ENCODE measurements at places on chromosomes 5 and 9.

DNA sequence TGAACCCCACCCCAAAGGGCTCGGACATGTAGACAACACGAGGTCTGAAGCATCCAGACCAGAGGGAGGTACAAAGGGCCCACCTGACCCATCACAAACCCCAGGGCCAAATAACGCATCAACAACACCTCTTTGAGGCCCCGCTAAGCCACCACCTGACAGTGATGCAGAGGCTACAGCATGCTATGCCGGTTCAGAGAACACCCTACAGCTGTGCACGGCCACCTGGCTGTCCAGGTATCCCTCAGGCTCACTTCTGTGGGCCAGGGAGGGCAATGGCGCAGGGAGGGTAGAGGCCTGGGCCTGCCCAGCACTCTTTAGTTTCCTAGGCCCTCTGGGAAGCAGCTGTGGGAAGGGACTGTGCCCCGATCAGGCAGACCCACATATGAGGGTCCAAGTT is 190.1 kb downstream of the CDK5RAP2 start:
- DNase-seq, result no peak

DNA sequence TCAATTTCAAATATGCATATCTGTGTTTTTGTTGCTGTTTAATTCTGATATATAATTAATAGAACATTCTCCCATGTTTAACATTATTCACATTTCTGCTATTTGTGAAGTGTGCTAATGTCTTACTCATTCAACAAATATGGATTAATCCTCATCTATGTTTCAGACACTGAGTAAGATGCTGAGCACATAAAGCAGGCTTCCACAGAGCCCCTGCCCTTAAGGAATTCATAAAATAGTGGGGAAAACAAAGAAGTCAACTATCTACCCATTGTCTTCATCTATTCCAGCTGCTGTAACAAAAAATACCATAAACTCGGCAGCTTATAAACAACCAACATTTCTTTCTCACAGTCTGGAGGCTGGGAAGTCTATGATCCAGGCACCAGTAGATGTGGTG is 333.3 kb downstream of the SEMA5A start:
- no peak for DNase-seq

GRCh38 chr5:176768174-176768970 is 42.0 kb upstream of the UNC5A start:
- no peak for DNase-seq

GRCh38 chr9:89491694-89492093 is 6.2 kb downstream of the SEMA4D start:
- no peak for DNase-seq

- DNase-seq, result no peak
Measured at GRCh38 chr5:76404223-76405211, 1.4 kb downstream of the IQGAP2 start.

DNA sequence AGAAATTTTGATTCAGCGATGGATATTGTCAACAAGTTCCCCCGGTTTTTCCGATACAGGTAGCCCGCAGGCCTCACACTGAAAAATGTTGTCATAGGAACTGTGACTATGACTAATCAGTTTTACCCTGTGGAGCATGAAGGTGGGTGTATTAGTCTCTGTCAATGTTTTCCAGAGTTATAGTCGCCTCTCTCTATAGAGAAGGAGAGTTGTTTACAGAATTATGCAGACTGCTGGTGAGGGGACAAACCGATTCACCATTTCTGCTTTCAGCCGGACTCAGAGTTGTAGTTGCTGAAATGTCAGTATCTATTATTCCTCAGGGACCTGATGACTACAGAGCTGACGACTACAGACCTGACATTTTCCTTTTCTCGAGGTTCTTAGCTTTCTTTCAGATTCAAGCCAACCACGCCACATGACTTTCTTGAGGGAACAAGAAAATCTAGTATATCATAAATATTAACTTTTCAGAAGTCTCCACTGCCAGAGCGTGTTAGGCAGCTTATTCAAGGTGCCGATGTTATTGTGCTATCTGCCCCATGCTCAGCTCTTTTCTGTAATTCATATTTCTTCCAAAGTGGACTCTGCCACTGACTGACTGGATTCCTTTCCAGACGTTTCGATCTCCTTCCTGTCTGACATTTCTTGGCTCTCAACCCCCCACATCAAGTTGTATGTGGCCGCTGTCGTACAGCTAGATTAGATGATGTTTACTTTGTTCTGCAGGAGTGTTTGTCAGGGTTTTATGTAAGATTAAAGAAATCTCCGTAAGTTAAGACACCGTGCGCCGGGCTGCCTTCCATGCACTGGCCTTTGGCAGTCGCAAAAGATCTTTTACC is 178.1 kb downstream of the FGF1 start:
- DNase-seq, result no peak
